Choroid plexus epithelial cell (primary cell): ENCODE measurements at places on chromosomes 1 and 21.
A peak's percentile ranks its signal among the peaks of the same experiment; 100 is the strongest.

DNA sequence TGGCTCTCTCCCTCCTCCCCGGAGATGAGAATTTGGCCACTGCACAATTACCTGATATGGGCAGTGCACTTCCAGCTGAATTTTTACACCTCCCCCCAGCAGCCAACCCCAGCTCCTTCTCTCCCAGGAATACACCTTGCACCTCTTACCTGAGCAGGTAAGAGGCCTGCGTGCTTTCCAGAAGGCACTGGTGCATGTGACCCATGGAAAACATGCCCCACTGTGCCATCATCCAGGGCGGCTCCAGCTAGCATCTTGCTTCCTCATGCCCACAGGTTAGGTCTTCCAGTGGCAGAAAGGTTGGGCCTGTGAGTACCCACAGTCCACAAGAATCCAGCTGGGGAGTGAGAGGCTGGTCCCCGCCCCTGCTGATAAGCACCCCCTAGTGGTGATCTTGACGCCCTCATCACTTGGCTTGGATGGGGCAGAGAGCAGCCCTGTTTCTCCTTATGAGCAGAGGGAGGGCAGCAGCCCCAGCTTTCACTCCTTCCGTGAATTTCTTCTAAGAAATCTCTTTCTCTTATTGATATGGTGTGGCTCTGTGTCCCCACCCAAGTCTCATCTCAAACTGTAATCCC lies 57.8 kb downstream of the EDARADD start:
- peak; percentile 24 for DNase-seq

GRCh38 chr1:224253721-224254120 lies 70.7 kb downstream of the DEGS1 start:
- DNase-seq, result peak; percentile 34

DNA sequence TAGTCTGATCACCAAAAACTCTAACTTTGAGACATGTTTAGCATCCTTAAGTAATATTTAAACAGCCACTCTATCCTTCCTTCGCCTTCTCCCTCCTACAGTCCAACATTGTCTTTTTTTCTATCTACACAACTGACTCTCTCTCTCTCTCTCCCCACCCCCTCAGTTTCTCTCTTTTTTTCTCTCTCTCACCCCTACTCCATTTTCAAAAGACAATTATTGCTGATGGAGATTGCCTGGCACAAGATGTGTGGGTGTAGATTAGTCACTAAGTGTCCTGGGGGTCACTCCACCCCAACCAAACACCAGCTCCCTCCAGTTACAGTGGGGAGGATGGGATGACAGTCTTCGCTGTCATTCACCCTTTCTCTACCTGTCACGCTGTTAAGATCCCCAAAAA lies 94.5 kb upstream of the NFIA start:
- DNase-seq, result no peak

GRCh38 chr1:230003409-230003808 lies 63.6 kb upstream of the GALNT2 start:
- no peak for DNase-seq

DNA sequence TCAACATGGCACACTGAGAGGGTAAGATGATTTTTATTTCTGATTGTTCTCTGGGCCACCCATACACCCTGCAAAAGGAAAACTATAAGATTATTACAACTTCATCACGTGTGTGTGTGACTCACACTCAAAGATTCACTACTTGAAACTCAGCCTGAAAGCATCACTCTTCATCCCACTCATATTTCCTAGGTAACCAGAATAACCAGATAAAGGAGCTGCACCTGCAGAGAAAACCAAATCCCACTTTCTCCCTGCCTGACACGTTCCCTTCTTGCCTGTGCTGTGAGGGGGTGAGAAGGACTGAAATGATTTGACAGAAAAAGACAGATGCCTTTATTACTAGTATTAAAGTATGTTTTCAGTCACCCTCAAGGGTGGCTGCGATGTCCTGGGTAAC lies 131.6 kb downstream of the TGFBR3 start:
- DNase-seq, result peak; percentile 57

- no peak for DNase-seq
Measured at GRCh38 chr21:36544545-36544944, 64.6 kb upstream of the CLDN14 start.

DNA sequence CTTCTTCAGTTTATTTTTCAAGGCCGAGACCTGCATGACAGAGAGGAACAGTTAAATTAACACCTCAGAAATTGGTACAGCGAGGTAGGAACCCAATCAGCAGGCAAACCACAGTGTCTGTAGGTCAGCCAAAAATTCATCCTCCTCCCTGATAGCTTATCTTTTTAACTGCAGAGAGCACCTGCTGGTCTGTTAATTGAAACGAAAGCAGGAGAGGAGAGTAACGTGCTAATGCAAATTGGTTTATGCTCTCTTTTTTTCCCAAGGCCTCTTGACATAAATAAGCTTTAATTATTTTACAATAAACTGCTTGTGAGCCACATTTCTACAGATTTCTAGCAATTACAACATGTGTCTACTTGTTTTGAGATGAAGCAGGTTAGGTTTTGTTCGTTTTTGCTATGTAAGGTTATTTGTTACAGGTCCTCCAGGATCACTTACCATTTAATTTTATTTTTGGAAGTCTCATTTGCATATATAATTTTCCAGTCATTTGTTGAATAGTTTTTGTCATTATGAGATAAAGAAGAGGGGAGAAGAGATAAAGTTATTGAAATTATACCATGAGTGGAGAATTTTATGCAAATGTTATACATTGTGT lies 179.9 kb downstream of the DENND1B start:
- no peak for DNase-seq

DNA sequence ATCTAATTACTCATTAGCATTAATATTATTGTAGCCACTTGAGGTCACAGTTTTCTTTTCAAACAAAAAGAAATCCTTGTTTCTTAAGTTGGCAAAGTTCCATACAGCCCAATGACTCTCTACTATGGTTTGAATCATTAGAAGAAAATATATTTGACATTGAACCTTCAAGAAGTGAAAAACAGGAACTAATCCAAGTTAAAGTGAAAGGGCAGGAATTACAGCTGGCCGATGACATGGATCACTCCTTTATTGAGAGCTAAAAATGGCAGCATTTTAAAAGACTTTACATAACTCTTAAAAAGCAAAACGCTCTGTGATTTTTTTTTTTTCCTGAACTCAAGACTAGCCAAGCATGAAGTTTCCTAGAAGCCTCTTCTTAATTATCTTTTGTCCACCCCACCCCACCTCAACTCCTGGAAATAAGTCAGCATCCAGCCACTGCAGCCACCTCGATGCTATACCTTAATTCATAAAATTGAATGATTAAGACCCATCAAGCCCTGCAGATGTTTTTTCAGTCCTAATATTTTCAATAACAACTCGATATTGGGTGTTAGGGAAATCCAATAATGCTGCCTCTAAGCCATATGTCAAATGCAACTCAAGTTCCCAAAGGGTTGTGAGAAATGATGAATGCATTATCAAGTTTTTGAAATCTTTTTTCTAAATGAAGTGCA lies 323.1 kb downstream of the HHIPL2 start:
- DNase-seq, result no peak

GRCh38 chr1:15997637-15998280 lies 6.3 kb upstream of the SRARP start:
- DNase-seq, result no peak

GRCh38 chr1:8374812-8375211 lies 56.9 kb downstream of the SLC45A1 start:
- DNase-seq, result peak; percentile 63

- no peak for DNase-seq
Measured at GRCh38 chr1:171645553-171646248, 6.8 kb downstream of the MYOC start.

GRCh38 chr1:178844436-178844835 lies 26.4 kb downstream of the ANGPTL1 start:
- no peak for DNase-seq

- DNase-seq, result peak; percentile 18
Measured at GRCh38 chr1:200740571-200741208, 2.0 kb downstream of the CAMSAP2 start.

DNA sequence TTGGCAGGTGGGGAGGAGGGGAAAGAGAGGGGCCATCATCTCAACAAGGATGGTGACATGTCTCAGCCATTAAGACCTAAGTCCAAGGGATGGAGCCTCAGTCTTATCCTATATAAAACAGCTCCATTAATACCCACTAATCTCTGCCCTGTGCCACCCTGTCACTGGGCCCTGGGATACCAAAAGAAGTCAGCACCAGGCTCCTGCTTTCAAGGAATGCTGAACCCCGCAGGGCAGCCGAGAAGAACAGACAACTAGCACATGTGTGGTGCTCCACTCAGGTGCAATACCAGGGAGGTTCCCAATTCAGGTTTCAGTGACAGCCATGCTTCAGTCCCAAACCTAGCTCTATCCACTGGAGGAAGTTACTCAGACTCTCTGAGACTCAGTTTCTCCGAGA lies 128.4 kb downstream of the GRIK3 start:
- DNase-seq, result no peak

GRCh38 chr1:38558500-38559445 lies 300.8 kb downstream of the RRAGC start:
- DNase-seq, result no peak

- DNase-seq, result no peak
Measured at GRCh38 chr1:28147264-28148094, 29.0 kb downstream of the PTAFR start.

GRCh38 chr21:36097427-36098181 lies 27.8 kb downstream of the CBR1 start:
- peak; percentile 52 for DNase-seq

DNA sequence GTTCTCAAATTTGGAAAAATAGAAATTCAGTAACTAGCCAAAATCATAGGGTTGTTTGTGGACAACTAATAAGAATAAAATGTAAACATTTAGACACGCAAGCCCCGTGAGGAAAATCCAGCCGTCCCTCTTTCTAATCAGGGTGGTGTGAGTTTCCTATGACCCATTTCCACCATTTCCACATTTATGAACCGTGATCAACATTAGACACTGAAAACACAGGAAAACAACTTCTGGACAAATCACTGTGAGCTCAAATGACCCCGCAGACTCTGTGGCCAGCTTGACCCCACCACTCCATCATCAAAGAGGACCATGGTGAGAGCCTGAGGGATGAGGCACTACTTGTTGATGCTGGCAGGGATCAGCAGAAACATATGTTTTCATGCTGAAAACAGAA lies 101.0 kb downstream of the SIM2 start:
- DNase-seq, result no peak

GRCh38 chr1:225684741-225685140 lies 31.8 kb upstream of the ENAH start:
- no peak for DNase-seq

GRCh38 chr21:26195708-26196107 lies 25.1 kb upstream of the APP start:
- DNase-seq, result no peak

DNA sequence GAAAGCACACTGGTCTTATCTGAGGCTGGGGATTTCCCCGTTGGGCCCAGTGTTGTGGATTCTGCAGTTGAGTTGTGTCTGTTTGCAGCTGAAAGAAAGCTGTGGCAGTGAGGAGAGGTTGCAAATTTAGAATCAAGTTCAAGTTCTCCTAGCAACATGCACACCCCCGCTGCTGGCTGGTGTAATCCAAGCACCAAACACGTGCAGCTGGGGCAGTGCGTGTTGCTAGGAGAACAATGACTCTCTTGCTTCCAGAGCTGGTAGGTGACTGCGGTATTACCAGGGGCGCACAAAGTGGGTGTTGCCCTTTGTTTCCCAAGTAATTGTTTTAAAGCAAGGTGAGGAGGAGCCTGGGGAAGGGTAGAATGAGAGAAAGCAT lies 91.5 kb downstream of the IER5 start:
- DNase-seq, result peak; percentile 85

DNA sequence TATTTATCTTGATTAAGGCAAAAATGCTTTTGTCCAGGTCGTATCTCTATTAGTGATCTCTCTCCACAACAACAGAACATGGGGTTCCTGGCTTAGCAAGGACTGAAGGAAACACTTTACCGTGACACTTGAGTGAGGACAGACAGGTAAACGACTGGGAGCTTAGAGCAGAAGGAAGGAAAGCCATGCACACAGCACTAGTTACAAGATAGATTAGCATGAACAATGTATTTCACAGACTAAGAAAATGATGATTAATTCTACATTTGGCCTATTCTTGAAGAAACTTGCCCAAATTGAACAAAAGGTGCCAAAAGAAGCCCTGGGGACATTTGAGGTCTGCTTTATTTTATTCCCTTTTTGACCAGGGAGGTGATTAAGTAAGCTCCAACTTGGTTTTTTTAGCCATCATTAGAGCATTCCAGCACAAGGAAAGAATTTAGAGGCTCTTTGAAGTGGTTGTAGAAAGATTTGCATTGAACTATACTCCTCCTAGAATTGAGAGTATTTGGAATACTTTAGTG lies 248.5 kb downstream of the USP25 start:
- DNase-seq, result peak; percentile 67

- peak; percentile 11 for DNase-seq
Measured at GRCh38 chr21:25298512-25299491, 308.5 kb downstream of the MRPL39 start.

GRCh38 chr1:101769520-101769919 lies 227.2 kb downstream of the OLFM3 start:
- peak; percentile 44 for DNase-seq
